ENCODE measurements at places on chromosomes 4 and X.

DNA sequence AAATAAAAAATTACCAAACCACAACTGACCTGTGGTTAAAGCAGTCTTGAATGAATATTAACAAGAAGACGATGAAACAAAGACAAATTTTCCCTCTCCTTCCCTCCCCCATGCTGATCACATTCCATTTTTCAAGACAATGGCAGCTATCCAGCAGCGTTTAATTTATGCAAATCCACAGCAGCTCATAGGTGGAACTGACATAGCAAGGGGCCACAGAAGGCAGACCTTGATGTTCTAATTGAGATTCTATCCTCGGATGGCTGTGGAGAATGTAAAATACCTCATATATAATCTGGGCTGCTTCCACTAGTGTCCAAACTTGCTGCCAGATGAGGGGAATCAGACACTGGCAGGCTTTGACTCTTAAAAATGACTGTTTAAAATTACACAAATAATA is 211.5 kb downstream of the CHRDL1 start:
- no peak for DNase-seq

DNA sequence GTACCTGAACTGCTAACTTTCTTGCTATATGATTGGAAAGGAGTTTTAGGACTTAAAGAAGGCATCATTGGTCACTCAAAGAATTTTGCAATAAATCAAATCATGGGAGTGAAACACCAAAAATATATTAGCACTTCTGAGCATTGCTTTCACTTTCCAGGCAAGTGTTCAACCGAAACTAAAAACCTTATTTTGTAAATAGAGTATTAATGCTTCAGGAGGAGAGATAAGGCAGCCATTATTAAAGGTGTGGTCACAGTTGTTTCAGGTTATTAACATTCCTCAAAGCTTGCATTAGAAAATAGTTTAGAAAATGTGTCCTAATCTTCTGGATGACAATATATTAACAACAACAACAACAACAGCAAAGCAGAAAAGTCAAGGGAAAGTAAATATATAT is 92.3 kb upstream of the TLL1 start:
- no peak for DNase-seq

DNA sequence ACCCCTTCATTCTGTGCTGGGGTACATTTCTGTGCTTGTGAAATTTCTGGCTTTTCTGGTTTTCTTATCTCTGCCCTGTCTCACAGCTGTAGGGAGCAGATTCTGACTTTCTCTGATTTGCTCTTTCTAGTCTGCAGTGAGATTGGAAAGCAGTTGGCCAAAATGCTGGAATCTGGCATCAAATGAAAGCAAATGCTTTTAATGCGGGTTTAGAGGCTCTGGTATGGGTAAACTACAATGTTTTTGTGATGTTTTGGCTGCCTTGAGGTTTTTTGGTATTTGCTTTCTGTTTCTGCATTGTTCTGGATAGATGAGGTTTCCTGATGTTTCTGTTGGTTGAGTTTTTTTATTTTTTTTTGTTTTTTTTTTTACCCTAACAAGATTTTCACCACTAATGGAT is 23.8 kb downstream of the SMIM20 start:
- no peak for DNase-seq

- DNase-seq = no peak
Measured at GRCh38 chr4:35942092-35942491, 302.2 kb downstream of the ARAP2 start.

DNA sequence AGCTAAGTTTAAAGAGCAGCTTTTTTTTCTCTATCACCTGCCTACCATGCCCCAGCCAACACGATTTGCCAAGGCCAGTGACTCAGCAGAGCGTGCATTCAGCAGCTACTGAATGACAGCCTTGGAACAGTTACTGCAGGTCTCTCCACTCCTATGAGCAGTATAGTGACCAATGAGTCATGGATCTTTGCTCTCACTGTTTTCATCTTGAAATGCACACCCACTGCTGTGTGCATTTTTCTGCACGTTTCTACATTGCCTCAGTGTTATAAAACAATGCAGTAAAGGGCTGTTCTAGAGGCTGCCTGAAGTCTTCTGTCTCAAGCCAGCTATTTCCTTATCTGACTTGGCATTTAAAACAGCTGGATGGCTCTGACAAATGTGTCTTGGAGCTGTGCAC is 66.0 kb upstream of the C4orf54 start:
- no peak for DNase-seq

DNA sequence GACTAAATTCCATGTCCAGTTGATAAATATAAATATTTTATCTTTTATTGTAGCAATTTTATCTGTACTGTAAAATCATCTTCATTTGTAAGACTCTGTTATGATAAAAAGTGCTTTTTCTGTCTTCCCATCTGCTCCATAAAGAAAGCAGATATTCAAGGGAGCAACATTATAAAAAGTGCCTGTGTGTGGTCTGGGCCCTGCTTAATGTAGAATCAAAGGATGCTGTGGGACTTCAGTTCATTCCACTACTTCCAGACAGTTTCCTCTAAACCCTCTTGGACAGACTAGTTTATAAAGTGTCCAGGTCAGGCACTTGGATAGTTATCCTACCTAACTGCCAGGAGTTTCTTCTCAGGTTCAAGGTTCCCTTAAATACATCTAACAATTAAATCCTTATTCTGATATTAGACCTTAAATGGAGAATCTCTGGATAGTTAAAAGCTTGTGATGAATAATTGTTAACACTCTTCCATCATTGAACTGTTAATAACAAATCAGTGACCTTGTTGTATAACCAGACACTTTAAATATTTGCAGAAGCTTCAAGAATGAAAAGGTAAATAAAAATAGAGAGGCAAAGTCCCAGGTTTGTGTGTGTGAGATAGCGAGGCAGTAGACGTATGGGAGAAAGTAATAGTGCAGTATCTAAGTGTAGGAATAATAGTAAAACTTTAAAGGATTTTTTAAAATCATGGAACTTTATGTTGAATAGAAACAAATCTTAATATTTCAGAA is 237.5 kb upstream of the CTSO start:
- no peak for DNase-seq

DNA sequence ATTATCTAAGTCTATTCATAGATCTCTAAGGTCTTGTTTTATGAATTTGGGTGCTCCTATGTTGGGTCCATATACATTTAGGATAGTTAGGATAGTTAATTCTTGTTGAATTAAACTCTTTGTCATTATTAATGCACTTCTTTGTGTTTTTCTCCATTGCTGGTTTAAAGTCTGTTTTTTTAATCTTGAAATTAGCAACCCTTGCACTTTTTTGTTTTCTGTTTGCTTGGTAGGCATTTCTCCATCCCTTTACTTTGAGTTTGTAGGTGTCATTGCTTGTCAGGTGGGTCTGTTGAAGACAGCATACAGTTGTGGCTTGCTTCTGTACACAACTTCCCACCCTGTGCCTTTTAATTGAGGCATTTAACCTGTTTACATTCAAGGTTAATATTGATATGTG is 434.8 kb downstream of the OPHN1 start:
- DNase-seq = no peak

- DNase-seq = no peak
Measured at GRCh38 chr4:36133086-36133485, 111.2 kb downstream of the ARAP2 start.

GRCh38 chrX:22366166-22366702 is 93.5 kb downstream of the CBLL2 start:
- DNase-seq = no peak

GRCh38 chr4:124862261-124862660 is 149.7 kb upstream of the ANKRD50 start:
- DNase-seq = no peak

- DNase-seq = no peak
Measured at GRCh38 chr4:5823542-5824211, 69.2 kb downstream of the CRMP1 start.

GRCh38 chrX:150449313-150449712 is 86.2 kb downstream of the MAMLD1 start:
- no peak for DNase-seq

GRCh38 chrX:154356596-154356995 is 17.8 kb downstream of the FLNA start:
- DNase-seq = no peak

GRCh38 chr4:83010522-83011318 is at the start of gene LIN54:
Gene LIN54, minus strand, starts transcription at chr4:83010823. Its CDS starts 25,979 bp downstream, at chr4:82984844.
- peak; percentile 75 for DNase-seq

DNA sequence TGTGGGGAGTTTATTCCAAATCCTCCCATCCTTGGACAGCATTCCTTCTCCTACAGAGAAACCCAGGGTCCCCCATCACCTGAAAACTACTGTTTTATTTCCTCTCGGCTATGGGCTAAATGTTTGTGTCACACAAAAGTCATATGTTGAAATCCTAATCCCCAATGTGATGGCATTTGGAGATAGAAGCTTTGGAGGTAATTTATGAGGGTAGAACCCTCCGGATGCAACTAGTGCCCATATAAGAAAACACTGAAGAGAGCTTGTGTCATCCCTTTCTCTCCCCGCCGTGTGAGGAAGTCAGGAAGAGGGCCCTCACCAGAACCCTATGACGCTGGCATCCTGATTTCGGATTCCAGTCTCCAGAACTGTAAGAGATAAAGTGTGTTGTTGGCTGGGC is 127.8 kb upstream of the NOCT start:
- DNase-seq = no peak

GRCh38 chr4:56699537-56700105 is 18.5 kb upstream of the HOPX start:
- no peak for DNase-seq

- DNase-seq = no peak
Measured at GRCh38 chr4:18454349-18454748, 432.8 kb upstream of the LCORL start.

GRCh38 chr4:98611677-98612317 is 46.6 kb downstream of the TSPAN5 start:
- DNase-seq = no peak

DNA sequence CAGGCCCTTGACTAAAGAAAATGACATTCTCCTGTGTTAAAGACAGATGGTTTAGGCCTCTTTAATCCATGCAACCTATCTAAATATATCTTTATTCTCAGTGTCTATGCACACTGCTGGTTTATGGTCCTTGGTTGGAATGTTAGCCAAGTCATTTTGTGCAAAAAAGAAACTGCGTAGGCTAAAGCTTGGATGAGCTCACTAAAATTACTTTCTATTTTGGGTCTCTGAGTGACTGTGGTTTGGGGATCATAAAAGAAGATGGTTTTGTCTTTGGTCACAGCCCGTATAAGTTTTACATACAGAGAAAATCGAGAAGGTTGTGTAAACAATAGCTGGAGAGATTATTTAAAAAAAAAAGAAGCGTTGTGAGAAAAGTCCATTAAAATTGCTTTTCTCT is 443.6 kb downstream of the UBE2NL start:
- DNase-seq = no peak

GRCh38 chrX:131910586-131910985 is 112.5 kb upstream of the STK26 start:
- DNase-seq = no peak

DNA sequence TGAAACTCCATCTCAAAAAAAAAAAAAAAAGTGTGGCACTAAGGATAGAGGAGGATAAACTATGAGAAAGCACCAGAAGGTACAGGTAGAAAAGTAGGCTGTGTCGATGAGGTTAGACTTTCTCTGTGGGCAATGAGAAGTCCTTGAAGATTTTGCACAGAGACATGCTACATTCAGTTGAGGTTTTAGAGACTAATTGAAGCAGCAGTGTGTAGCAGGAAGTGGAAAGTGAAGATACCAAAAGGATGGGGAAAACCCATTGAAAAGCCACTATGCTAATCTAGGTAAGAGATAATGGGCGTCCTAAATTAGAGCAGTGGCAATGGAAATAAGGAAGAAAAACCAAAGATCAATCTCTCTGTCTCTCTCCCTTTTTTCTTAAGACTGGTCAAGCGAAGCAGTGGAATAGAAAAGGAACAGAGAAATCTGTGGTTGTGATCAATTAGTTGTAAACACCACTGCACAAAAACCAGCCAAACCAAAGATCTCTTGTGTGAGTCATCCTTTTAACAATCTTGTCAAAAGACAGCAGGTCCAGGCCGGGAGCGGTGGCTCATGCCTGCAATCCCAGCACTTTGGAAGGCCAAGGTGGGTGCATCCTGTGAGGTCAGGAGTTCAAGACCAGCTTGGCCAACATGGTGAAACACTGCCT is 3.5 kb downstream of the SPINK2 start:
- no peak for DNase-seq

DNA sequence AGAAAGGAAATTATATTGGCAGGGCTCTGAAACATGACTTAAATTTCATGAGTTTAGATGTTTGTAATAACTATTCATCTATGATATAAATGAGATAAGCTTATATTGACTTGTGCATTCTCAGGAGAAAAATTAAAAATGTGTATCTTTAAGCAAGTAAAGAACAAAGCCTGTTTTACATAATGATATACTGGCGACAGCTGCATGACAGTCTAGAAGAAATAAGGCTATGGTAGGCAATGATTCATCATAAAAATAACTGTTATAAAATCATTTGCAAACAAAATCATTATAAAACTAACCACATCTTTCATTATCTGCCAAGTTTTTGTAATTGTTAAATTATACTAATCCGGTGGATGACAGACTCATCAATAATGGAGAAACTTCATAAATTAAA is 188.1 kb downstream of the ADAM29 start:
- no peak for DNase-seq

DNA sequence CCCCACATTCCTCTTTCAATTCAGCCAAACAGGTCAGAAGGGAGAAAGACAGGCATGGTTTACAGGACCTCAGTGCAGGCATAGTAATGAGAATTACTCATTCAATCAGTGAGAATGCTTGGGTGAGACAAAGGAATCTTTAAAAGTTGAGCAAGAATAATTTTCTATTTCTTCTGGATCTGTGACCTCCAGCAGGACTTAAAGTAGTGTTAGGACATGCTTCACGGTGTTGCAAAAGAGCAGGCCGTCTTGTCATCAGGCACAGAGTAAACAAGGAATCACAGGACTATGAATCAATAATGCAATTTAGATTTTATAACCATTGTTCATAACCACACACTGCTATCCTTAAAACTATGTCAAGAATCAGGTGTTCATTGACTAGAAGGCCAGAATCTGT is 130.6 kb upstream of the GLRA2 start:
- no peak for DNase-seq

DNA sequence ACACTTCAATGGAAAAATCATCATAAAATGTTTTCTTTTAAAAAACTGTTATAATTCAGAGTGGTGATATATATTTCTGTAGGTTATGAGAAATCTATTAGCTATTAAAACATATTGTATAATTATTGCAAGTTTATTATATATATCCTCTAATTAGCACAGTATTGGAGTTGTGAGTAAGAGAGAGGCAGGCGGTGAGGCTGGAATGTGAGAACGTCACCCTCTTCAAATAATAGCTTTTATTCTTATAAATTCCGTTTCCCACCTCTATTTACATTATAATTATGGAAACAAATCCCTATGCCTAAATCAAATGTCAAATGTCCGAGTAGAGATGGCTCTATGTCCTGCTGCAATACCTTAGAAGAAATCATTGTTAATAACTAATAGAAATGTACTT is 292.9 kb downstream of the ADGRL3 start:
- no peak for DNase-seq

GRCh38 chr4:89129080-89129640 is 17.8 kb downstream of the TIGD2 start:
- DNase-seq = no peak
